ENCODE measurements at places on chromosomes 4 and X. TPM values are rescaled to one million over a fixed set of nuclear protein-coding genes. Genes with fewer than 3 reads are reported as not detected.
A peak's percentile ranks its signal among the peaks of the same experiment; 100 is the strongest.

- H3K4me1 ChIP-seq = peaks cover 17% of the 10 kb centered on the region
- H3K4me3 ChIP-seq = no peak overlapping the region
- no peaks in the 10 kb centered on the region for H3K27me3 ChIP-seq
Measured at GRCh38 chr4:8533274-8533865, 46.8 kb upstream of the GPR78 start.

The PAGE5 gene
- total RNA-seq = not detected

GRCh38 chr4:24547979-24548378, 36.4 kb downstream of the DHX15 start:
- H3K27me3 ChIP-seq = no peaks in the 10 kb centered on the region
- DNase-seq = no peak
- no peak overlapping the region for H3K4me3 ChIP-seq

DNA sequence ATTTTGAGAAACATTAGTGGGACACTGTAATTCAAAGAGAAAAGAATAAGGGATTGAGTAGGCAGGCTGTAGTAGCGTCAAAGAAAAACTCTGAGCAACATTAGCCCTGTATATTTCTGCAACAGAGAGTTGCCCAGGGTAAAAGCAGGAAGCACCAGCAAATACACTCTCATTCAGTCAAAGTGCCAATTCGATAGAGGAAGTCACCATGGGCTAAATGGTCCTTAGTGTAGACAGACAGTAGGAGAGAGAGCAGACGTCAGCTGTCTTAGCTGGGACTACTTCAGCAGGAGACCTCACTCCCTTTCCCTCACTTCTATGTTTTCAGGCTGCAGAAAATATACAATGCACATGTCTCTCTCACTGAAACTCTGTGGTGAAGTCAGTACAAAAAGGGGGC, 2073.8 kb upstream of the TENM3 start:
- no peaks in the 10 kb centered on the region for H3K36me3 ChIP-seq
- peaks cover 5% of the 10 kb centered on the region for H3K4me1 ChIP-seq
- no peak for DNase-seq
- H3K4me3 ChIP-seq = no peak overlapping the region
- H3K27ac ChIP-seq = no peak overlapping the region
- no peaks in the 10 kb centered on the region for H3K27me3 ChIP-seq

DNA sequence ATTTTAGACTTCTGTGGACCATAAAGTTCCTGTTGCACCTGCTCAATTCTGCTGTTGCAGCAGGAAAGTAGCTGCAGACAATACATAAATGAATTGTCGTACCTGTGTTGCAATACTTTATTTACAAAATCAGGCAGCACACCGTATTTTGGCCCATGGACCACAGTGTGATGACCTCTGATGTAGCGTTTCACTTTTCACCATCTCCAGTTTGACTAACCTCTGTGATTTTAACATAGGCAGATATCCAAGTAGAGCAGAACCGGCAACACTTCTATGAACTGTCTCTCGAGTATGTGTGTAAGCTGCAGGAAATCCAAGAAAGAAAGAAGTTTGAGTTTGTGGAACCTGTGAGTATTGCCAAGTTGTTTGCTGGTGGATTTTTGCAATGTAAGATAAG, 132.7 kb downstream of the ARHGAP10 start:
- H3K4me3 ChIP-seq = no peak overlapping the region
- no peak for DNase-seq
- peak overlapping the region; percentile 13 for H3K27ac ChIP-seq
- no peaks in the 10 kb centered on the region for H3K36me3 ChIP-seq
- H3K27me3 ChIP-seq = no peaks in the 10 kb centered on the region

GRCh38 chrX:40079572-40079971, 18.2 kb downstream of the BCOR start:
- no peaks in the 10 kb centered on the region for H3K36me3 ChIP-seq
- H3K4me3 ChIP-seq = no peak overlapping the region
- no peak for DNase-seq
